ENCODE measurements at places on chromosomes 6 and 20. TPM values are rescaled to one million over a fixed set of nuclear protein-coding genes. Genes with fewer than 3 reads are reported as not detected.
A peak's percentile ranks its signal among the peaks of the same experiment; 100 is the strongest.

- DNase-seq: no peak
These were observed 259.0 kb downstream of the FOXC1 start for GRCh38 chr6:1868561-1869261.

DNA sequence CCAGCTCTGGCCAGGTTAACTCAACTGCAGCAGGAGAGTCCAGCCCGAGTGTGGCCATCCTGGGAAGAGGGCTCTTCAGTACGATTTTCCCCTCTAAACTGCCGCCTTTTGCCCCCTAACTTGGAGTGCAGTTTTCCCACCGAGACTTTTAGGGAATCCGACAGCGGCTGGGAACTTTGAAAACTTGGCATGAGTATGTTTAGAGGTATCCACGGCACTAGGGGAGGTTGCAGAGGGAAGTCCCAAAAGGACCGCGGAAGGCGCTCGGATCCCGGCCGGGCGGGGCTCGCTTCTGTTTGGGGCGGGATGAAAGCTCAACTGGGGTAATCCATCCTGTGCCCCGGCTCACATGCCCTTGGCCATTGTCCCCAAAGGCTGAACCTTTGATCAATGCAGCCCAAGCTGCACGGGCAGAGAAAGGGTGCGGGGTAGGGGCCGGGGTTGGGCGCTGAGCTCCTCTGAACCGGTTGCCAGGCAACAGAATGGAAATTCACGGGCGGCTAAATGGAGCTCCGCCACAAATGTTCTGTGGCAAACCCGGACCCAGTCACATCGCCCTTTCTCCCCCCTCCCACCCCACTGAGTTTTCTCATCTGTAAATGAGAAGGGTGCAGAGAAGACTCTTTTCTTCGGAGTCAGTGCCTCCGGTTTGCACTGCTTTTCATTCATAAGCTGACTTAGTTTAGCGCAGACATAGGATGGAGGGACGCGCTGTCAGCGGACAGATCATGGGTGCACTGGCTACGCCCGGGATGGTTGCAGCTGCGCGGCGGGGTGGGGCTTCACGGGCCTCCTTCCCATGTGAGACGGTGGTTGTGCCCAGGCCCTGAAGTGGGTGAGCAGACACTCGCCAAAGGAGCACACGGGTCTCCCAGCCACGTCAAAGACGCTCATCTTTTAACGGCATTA, 2.3 kb downstream of the BMP6 start:
- peak; percentile 82 for DNase-seq

DNA sequence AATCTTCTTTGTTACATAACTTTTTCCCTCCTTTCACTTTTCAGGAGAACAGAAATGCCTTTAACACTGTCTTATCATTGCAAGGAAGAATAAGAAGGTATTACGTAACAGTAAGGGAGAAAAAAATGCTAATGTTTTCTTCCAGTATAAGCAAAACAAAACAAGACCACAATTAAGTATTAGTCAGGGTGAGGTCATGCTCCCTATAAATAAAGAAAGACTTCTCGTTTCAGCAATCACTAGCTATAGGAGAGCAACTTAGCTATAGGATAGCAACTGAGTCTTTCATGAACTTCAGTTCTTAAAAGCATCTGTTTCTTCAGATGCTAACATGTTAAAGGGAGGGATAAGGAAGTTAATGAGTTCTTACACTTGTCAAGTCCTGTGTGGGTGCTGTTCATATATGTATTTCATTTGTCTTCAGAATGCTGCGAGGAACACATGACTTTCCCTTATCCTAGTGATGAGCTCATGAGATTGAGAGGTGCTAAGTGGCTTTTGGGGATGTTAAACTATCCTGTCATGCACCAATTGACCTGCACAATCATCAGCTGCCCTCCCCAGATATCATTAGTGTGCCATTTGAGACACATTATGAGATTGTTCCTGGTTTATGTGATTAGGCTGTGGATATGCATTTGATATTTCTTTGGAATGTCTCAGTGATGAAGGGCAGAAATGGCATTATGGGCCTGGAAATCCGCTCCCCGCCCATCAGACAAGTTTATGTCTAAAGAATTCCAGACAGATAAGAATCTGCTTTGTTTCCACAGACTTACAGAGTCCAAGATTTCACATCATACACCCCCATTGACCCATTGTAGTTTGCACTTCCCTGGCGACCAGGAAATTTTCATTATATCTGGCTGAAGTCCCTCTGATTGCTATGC, 37.5 kb downstream of the LAMA4 start:
- no peak for DNase-seq

DNA sequence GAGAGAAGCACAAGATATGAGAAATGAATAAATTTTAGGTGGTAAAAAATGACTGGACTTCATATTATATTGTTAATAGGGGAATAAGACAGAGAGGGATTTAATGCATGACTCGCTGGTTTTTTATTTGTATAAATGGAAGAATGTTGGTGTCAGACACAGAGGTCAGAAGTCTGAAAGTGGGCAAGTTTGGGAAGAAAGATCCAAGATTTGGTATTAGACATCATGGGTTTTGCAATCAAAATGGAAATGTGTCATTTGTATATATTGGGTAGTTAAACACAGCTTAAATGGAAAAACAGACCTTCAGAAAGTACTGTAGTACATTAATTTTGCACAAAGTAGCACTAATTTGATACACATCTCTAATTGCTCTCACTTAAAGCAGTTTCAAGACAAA, 96.2 kb downstream of the EYA4 start:
- DNase-seq: no peak

- no peak for DNase-seq
These were observed 212.5 kb downstream of the UTRN start for GRCh38 chr6:144497650-144498049.

DNA sequence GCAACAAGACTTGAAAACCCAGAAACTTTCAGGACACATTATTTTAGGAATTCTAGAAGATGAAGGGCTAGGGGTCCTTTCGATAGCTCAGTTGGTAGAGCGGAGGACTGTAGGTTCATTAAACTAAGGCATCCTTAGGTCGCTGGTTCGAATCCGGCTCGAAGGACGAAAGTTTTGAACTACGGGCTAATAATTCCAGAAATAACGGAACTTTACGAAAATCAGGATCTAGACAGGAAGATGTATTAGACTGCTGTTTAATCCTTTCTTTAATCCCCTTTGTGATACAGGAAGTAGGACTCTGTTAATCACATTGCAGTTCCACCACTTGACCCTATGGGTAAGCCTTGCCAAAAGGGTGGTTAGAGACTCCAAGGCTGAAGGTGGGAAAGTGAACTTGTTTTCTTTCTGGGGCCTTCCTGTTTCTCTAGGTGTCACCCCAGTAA, 21.2 kb upstream of the ABT1 start:
- no peak for DNase-seq

DNA sequence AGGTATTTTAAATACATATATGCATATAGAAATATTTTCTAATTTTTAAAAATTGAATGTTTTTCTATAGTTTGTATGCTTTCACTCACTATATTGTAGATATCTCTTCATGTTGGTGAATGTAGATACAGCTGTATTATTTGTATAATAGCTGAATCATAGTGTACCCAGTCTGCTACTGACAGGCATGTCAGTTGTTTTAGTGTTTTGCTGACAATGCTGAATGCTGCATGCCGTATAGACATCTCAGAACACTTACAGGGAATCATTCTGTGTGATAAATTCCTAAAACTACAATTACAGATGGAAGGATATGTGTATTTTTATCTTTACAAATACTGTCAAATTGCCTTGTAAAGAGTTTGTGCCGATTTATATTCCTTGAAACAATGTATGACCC, 175.4 kb downstream of the SIM1 start:
- DNase-seq: no peak

DNA sequence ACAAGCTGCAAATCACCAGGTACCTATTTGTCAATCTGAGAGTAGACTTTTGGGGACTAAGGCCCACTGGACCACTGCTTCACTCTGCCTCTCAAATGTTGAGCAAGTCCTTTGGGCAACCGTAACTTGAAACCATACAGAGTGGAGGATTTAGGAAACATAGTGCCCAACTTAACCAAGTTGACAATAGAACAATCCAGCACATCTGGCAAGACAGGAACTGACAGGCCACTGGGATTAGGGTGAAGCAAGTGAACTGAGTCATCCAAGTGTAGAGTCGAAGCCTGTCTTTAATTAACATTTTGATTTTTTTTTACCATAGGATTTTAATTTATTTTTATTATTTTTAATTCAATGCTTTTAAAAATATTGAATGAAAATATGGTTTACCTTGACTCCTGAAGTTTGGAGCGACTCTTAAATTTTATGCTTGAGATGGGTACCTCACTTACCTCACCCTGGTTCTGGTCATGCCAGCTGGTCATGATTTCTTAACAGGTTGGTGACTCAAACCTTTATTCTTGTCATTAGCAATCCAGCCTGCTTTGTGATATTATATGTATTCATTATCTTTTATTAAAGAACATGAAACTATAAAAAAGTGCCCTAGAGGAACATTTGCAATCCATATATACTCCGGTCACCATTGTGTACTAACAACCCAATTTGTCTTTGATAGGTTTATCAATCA, 312.1 kb upstream of the DEFB112 start:
- no peak for DNase-seq

- no peak for DNase-seq
These were observed 98.9 kb upstream of the MAFB start for GRCh38 chr20:40787941-40788340.

DNA sequence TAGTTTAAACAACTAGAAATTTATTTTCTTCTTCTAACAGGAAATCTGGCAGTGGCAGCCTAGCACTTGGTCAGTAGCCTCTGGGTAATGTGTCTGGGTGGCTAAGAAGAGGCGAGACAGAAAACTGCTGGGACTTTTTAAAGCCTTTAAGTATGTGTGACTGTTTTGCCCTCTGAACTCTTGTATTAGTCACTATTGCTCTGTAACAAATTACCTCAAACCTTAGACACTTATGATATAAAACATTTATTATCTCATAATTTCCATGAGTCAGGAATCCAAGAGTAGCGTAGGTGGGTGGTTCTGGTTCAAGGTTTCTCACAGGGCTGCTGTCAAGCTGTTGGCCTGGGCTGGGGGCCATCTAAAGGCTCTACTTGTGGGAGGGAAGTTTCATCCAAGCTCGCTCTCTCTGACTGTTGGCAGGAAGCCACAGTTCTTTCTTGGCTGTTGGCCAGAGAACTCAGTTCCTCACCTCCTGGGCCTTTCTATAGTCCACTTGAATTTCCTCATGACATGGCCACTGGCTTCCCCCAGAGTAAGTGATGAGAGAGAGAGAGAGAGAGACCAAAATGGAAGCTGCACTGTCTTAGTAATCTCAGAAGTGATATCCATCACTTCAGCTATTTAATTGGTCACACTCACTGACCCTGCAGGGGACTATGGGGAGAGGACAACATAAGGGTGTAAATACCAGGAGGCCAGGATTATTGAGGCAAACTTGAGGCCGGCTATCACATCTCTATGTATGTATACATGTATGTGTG, 17.4 kb upstream of the TBC1D22B start:
- peak; percentile 96 for DNase-seq

DNA sequence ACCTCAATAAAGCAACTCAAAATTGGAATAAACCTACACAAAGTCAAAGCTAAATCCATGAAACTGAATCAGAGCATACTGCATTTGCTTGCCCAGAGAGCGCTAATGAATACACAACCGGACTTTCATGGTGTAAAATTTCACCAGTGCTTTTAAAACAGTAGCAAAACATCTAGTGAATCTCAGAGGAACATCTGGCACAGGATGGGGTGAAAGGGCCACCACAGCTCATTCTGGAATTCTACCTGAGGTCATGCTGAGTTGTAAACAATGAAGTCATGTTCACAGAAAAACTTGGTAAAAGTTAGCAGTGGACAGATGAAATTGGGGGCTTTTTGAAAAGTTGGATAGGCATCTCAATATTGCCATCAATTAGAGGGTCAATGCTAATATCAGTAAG, 125.6 kb upstream of the STXBP5 start:
- no peak for DNase-seq

DNA sequence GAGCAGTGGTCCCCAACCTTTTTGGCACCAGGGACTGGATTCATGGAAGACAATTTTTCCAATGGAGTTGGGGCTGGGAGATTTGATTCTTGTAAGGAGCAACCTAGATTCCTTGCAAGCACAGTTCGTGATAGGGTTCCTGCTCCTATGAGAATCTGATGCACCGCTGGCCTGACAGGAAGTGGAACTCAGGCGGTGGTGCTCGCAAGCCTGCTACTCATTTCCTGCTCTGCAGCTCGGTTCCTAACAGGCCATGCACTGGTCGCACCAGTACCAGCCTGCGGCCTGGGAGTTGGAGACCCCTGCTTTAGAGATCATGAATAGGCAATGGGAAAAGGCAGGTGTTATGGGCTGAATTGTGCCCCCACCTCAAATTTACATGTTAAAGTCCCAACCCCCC, 131.2 kb downstream of the PFDN4 start:
- DNase-seq: no peak

DNA sequence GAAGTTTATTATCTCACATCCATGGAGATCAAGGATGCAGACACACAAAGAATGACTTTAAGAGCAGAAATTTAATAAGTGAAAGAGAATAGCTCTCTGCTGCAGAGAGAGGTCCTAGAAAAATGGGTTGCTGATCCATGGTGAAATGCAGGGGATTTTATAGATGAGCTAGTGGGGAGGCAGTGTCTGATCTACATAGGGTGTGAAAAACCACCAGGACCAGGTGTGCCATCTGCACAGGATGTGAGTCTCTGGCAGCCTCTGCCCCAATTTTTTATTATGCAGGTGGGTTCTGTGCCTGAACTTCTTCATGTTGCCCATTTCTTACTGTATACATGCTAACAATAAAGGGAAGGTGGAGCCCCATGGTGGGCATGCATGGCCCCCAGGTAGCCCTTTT, 19.9 kb upstream of the NANP start:
- no peak for DNase-seq

- DNase-seq: no peak
These were observed 102.3 kb downstream of the RPP40 start for GRCh38 chr6:4901386-4902061.

DNA sequence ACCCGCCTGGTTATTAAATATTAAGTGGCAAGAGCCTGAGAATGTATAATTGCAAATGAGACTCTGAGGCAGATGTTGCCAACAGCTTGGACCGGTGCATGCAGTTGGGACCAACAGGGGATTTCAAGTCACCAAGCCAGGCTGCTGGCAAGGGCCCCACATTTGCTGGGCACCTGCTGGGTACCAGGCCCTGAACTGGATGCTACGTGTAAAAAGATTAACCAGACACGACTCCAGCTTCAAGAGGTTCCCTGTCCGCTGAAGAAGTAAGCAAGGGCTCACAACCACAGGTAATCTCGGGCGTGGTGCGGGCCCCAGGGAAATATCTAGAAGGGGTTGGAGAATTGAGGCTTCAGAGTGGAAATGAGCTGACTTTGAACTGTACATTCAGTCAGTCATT, 13.2 kb upstream of the SIRPA start:
- no peak for DNase-seq

DNA sequence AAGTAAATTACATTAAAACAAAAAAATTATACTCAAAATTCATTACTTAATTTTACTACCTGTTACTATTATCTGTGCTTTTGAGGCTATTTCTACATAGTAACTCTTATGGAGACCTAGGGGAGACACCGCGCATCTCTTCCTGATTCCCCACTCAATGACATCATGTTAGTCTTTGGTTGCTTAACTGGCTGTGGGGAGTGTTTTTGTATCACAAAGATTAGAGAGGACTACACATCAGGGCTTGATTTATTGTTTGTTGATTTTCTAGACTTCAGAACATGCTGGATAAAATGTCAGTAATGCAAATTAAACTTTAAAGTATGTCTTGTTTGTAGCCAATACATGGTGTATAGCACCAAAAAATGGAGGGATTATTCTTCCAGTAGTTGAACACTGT, 26.0 kb downstream of the SLC2A10 start:
- DNase-seq: no peak

GRIK2 gene
- 0.67 TPM for total RNA-seq

DDX43 gene
- total RNA-seq: not detected

GPSM3 gene
- 6.9 TPM for total RNA-seq

Measured in cardiac septum (tissue), 1 donor.